Heart right ventricle (tissue), 16 donors: ENCODE measurements at places on chromosomes 5 and 9. TPM values are rescaled to one million over a fixed set of nuclear protein-coding genes. Genes with fewer than 3 reads are reported as not detected.
A peak's percentile ranks its signal among the peaks of the same experiment; 100 is the strongest.

The SPATA24 gene
- polyA plus RNA-seq: 37.5 TPM

DNA sequence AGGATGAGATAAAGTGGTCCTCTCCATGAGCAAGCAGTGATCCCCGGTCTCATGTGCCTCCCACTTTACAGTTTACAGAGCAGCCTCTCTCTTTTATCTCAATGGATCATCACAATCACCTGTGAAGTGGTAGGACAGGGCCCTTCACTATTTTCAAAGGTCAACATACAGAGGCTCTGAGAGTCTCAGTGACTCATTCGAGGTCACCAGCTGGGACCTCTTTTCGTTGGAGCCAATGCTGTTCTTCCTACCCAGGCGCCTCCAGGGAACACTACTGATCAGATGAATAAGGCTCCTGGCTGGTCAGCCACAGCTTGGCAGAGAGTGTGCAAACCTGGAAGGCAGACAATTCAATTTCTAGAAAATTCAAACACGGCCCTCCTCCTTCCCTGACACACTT lies 16.6 kb downstream of the GGTA1 start:
- DNase-seq: no peak

DNA sequence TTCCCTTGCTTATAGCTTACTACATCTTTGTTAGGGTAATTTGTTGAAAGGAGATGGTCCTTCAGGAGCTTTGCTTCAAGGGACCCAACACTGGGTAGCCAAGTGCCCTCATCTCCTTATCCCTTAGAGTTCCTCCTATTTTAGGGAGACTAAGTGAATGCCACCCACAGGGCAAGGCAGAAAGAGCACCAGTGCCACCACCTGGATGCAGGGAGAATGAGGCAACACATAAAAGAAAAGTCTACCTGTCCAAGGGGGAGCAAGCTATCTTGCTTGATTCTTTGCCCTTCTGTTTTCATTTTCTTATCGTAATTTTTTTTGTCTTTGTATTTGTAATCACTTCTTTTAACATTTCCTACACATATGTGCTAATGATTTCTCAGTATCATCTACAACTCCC lies 205.5 kb downstream of the NPR3 start:
- no peak for DNase-seq

The ARID3C gene
- not detected for polyA plus RNA-seq

- DNase-seq: no peak
These were observed 217.3 kb upstream of the KLF4 start for GRCh38 chr9:107706701-107707427.

- DNase-seq: no peak
These were observed 320.4 kb upstream of the KLF4 start for GRCh38 chr9:107809871-107810460.

The C5orf63 gene
- 6.9 TPM for polyA plus RNA-seq

The SV2C gene
- polyA plus RNA-seq: not detected

GRCh38 chr9:74609671-74610405 lies 112.7 kb downstream of the RORB start:
- DNase-seq: no peak

The SPATA6L gene
- polyA plus RNA-seq: 0.36 TPM

DNA sequence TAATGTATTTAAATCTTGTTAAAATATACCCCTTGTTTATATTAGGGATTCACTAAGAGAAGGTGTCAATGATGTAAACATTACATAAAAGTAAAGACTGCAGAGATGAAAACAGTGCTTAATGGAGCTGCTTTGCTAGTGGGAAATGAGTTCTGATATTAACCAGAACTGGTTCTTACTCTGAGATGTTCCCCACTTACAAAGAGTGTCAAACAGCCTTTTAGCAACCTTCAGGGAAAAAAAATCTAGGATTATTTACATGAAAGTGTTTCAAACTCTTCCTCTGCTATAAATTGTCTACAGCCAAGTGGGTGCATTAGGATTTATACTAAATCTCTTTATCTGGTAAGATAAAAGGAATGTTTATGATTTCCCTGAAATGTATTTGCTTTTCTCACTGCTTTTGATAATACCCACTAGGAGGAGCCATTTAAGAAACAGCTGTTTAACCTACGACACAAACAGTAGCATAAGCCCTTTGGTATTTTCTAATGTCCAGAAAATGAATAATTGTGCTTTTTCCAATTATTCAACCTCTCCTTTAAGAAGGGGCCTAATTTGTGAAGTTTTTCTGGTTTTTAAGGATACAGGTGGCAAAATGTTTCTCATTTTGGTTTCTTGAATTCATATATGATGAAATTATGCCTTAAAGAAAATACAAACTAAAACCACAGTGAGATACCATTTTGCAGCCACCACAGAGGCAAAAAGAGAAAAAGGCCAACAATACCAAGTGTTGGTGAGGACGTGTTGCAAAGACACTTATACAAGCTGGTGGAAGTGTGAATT lies 186.3 kb downstream of the TLE4 start:
- DNase-seq: no peak

DNA sequence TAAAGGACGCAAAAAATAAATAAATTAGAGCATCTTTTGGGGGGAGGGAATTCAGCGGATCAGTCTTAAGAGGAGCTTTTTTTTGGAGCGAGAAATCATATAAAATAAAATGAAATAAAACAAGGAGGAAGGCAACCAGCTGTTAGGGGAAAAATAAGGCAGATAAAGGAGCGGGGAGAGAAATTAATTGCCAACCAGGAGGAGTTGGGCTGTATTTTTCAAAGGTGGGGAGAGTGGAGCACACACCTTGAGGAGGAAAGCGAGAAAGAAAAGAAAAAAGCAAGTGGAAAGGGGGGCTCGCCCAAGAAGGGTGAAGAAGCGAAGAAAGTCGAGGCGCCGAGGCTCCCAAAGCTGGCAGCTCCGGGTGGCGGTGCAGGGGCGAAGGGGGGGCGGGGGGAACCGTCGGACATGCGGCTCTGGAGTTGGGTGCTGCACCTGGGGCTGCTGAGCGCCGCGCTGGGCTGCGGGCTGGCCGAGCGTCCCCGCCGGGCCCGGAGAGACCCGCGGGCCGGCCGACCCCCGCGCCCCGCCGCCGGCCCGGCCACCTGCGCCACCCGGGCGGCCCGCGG lies at the start of gene PAPPA:
PAPPA (plus strand) TSS at position 27 of the 569 bp plus-strand sequence; CDS start at position 409, 382 bp downstream.
- DNase-seq: no peak

The SLC24A2 gene
- polyA plus RNA-seq: under 0.01 TPM

GRCh38 chr5:143084407-143084806 lies 314.2 kb downstream of the ARHGAP26 start:
- DNase-seq: no peak

DNA sequence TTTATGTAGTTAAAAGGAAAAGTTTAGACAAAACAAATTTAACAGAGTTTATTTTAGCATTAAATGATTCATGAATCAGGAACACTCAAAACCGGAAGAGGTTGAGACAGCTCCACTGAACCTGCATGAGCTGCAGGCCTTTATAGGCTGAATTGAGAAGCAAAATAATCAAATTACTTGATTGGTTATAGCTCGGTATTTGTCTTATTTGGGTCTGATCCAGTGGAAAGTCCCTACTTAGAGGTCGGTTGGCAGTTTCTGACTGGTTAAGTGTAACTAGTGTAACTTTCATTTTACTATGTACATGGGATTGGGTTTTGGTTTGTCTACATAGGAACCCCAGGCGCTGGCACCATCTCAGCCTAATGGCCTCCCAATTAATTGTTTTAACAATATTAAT lies 74.1 kb upstream of the PIK3R1 start:
- DNase-seq: no peak

The COL5A1 gene
- polyA plus RNA-seq: 19.7 TPM

DNA sequence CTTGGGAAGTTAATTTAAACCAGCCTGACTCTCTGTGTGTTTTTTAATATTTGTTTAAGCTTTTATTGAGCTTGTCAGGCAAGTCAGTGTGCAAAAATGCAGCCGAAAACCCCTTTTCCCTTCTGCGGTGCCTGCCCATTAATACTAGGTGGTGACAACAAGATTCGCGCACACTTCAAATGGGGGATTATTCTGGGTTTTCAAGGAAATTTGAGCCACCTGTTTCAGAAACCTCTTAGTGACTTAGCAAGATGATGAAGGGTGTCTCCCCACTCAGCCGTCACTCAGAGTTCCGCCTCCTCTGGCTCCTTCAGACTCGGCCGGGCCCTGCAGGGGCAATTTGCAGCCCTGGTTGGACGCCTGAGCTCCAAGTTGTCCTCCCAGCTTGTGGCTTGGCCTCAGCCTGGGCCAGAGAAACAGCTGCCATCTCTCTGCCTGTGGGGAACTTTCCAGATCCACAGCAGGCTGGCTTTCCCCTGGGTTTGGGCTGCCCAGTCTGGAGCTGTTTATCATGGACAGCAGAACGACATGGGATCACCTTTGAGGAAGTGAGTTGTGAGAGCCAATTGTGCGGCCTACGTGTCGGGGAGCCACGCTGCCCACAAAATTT lies 75.9 kb downstream of the SPRY4 start:
- DNase-seq: peak; percentile 59

DNA sequence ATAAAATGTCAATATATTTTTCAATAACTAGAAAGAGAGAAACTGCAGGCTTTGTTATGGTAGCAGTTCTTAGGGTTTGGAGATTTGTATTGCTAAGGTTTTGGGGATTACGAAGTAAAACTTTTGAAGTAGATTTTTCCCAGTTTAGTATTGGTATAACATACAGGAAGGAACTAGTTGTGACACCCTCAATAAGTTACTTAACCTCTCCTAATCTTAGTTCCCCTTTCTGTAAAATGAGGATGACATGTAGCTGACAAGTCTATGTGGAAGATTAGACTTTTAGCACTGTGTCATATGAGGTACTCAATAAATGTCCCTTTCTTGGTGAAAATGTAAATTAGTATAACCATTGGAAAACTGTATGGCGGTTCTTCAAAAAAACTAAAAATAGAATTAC lies 73.4 kb upstream of the ATG10 start:
- DNase-seq: no peak

The PCDHGB3 gene
- 5.1 TPM for polyA plus RNA-seq

The NR2F1-AS1 gene
- 2.9 TPM for polyA plus RNA-seq

DNA sequence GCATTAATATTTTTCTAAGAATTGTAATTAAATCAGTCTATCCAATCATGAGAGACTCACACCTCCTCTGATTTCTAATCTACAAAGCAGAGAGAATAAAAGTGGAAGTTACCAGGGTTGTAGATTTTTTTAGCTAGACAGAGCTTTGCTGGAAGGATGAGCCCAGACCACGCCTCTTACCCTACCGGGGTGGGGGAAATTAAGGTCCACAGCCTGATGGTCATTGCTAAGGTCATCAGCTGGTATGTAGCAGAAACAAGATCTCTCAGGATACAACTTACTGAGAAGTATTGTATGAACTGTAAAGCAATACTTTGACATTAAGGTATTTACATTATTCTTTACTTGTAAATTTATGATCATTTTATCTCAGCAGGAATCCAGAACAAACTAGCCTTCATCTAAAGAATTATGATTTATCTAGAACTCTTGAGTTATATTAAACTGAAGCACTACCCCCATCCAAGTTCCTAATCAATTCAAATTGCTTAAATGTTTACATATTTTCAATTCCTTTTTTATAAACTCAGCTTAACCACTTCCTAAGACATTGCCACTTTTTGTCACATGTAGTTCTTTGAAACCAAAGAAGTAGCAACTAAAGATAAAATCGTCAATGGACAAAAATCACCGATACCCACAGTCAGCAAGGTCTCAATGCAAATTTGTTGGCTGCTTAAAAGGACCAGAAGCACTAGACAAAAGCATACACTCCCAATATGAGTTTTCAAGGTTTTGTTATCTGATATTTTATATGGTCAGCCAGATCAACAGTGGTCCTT lies 225.8 kb upstream of the DAPK1 start:
- no peak for DNase-seq

The ORM2 gene
- not detected for polyA plus RNA-seq

- DNase-seq: no peak
These were observed 72.6 kb downstream of the PALM2AKAP2 start for GRCh38 chr9:109852556-109852955.

DNA sequence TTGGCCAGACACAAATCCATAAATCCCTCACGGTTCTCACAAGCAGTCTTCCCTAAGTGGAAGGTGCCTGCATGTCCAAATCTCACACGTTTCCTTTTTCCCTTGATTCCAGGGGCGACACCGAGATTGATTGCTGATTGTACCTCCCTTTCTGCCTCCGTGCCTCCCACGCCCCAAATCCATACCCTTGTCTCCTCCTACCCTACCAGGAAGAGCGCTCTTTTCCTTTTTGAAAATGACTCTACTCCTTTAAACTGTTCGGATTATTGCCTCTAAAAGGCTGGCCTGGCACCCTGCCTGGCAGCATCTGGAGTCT lies 4.5 kb downstream of the STC2 start:
- DNase-seq: no peak

DNA sequence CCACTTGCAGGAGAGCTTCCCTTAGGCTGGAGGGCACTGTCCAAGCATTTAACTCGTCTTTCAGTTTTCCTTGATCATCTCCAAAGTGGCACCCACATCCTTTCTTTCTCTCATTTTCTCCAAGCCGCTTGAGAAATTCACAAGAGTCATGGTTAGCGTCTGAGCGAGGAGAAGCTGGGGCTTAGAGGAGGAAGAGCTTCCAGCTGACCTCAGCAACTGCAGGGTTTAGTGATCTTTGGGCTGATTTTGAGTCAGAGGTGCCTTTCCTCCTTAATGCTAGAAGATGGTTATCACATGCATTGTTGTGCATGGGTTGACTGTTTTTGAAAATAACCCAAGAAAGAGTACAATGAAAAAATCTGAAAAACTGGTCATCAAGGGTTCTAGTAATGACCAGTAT lies 134.7 kb downstream of the GADD45G start:
- DNase-seq: no peak

The SPACA9 gene
- 5.5 TPM for polyA plus RNA-seq

- DNase-seq: no peak
These were observed 227.4 kb downstream of the ESM1 start for GRCh38 chr5:54758038-54758437.

DNA sequence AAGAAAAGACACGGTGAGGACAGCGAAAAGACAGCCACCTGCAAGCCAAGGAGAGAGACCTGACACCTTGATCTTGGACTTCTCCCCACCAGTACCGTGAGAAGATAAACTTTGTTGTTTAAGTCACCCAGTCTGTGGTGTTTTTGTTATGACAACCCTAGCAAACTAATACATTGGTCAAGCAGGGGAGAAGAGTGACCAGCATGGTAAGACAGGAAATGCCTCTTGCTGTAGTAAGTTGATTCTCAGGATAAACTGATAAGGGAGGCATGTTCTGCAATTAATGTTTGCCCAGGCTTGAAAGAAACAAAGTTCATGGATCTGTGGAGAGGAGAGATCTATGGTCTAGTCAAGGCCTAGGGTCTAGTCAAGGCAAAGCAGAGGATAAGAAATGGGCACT lies 801.2 kb downstream of the MAT2B start:
- DNase-seq: no peak

DNA sequence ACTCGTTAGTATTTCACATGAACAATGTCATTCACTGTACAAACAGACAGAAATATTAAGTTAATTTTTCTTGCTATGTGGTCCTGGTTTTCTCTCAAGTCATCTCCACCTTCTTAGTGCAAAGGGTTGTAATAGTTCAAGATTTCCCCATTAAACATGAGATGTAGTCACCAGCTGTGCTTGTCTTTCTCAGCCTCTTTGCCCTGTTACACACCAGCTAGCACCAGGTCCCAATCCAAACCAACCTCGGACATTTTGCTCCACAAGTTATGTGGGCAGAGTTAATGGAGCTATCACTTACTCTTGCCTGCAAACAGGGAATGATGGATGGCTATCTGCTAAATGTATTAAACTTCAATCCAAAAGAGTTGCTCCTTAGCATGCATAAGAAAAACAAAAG lies 328.1 kb downstream of the TLE1 start:
- no peak for DNase-seq
